Activated T-helper 1 cell treated with Interleukin-2 at 50 U/mL for 16 hours (primary cell): ENCODE measurements at places on chromosomes 12 and 14.

GRCh38 chr14:68379510-68380328 is 413.1 kb downstream of the ZFP36L1 start:
- peak; percentile 4 for DNase-seq

DNA sequence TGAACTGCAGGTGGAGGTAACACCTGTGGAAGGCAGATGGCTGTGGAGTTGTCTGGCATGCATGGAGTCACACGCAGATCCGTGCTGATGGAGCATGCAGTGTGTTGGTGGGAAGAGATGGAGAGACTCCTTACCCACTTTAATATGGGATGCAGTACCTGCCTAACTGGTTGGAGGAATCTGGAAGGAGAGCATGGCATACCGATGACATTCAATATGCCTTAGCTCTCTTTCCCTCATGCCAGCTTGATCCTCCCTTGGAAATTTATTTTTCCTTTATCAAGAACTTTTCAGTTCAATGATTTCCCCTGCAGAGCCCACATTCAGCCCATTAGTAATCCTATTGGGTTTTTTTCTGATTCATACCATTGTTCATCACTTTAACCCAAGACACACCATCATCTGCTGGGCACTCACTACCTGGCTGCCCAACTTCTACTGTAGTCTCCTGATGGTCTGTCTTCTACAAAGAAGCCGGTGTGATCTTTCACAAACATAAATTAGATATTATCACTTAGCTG is 25.9 kb upstream of the NR2C1 start:
- DNase-seq = no peak

DNA sequence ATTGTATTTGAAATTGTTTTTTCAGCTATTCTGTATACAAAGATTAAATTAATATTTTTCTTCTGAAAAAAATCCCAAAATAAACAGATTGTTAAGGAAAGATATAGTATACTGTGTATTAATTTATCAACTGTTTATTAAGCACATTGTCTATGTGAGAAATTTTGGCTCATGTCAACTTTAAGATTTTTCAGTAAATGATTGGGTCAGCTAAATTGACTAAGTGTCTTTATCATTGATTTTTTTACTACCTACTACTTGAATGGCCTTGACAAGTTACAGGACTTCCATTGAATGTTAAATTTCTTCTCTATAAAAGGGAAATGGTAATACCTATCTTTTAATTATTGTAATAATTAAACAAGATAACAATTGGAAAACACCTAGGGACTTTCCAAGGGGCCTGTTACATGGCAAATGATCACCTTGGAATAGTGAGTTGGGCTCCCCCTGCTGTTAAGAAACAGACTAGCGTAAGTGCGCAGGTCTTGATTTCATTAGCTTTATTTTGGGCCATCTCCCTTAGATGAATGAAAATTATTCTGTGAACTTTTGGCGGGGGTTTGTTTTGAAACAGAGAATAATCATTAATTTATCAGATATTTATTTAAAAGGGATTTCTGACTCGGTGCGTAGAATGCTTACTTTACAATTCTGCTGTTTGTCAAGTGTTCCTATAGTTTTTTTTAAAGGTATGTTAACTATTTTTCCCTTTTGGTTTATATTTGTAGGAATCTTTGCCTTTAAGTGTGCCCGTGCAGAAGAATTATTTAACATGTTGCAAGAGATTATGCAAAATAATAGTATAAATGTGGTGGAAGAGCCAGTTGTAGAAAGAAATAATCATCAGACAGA is 14.5 kb upstream of the CCT2 start:
- DNase-seq = peak; percentile 9

DNA sequence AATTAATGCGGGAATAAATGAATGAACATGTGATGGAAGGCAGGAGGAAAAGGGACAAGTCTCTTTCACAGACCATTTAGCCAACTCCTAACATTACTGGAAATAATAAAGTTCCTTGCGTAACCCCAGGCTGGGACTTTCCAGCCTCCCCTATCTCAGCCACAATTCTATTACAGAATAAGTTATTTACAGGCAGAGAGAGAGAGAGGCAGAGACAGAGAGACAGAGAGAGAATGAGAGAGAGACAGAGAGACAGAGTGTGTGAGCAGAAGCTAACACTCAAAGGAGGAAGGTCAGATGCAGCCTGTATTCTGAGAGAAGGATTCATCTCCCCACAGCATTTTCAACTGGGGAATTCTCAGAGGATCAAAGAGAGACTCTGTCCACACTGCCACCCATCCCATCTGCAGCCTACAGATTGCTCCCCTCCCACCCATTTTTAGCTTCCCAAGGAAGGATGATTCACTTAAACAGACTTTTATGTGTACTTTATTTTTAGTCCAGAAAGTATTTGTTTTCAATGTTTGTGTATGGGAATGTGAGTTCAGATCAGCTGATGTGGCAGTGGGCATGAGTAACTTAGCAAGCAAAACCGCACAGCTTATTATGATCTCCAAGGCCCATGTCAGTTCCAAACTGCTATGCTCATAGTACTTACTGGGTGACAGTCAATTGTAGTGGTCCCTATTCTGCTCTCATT is 165.7 kb downstream of the CAND1 start:
- DNase-seq = no peak

- DNase-seq = no peak
Observed at GRCh38 chr14:24880689-24881088, 169.3 kb downstream of the STXBP6 start.

GRCh38 chr14:85934886-85935254 is 404.9 kb downstream of the FLRT2 start:
- DNase-seq = no peak

DNA sequence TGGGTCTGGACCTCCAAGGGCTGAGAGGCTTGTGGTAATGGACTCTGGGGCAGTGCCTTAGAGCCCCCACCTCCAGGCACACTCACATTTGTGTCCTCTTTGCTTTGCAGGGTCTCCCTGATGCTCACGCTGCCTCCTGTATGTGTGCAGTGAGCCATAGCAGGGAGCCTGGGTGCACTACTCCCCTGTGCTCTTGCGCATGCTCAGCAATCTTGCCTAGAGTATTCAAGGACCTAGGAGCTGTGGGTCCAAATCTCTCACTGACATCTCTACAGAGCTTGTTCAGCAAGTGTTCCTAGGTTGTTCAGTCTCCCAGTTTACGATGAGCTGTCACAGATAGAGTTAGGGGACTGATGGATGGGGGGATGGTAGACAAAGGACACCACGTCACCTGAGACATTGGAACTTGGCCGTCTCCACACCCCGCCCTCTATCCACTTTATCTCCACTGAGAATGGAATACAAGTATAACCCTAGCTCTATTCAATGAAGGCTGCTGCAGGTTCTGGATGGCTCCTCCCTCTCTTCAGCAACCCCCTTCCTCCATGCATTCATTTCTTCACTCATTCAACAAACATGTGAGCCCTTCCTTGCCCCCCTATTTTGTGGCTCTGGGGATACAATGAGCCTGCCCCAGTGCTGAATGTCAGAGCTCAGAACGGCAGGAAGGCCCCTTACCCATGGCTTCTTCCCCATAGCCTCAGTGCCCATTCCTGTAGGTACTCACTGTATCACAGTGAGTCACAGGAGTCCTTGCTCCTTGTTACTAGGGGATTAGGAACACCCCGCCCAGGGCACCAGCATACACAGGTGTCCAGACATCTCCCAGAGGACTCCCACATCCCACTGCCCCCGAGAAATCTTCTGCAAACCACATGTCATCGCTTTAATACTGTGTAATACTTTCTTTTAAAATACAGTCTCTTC is 31.2 kb downstream of the FIGNL2 start:
- no peak for DNase-seq

GRCh38 chr14:96213871-96214465 is 9.3 kb downstream of the BDKRB2 start:
- no peak for DNase-seq

- no peak for DNase-seq
Observed at GRCh38 chr12:127295630-127296029, 971.3 kb upstream of the TMEM132C start.

DNA sequence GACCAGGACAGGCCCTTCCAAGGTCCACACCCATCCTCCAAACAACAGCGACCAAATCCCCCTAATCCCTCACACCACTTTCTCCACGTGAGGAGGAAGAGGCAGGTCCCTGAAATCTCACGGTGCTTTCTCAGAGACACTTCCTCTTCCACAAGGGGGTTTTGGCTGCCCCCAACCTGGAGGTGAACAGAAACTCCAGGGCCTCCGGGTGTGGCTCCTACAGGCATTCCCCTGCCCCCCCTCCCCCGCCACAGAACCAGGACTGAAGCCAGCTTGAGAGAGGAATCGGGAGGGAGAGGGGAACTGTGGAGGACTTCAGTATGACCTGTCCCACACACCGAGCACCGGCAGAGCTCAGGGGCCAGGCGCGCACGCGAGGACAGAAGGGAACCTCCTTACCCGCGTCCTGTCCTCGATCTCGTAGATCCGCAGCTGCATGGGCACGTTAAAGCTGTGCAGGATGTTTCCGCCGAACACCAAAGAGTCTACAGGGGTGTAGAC is 60.2 kb downstream of the KDM2B start:
- no peak for DNase-seq

DNA sequence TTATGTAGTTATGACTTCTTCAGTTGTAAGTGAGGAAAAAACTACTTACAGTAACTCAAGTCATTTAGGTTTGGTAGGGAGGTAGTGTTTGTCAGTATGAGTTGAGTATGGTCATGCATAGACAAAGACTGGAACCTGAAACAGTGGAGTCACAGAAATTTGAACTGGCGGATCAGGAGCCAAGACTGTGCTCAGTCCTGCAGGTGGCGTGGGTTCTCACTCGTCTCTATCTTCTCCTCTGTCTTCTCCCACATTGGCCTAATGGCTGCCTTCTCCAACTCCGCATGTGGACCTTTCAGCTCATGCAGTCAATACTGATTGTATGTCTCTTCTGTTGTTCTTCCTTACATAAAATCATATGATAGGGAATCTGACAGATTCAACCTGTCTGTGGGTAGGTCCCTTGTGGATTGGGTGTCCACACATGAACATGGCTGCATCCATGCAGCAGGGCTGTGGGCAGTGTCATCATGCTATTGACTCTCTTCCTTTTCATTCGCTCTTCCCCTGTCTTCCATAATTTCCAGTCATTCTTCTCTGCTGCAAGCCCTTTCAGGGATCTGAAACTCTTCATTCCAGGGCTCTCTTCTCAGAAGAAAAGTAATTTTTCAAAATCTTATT is 78.8 kb upstream of the NEDD1 start:
- no peak for DNase-seq

DNA sequence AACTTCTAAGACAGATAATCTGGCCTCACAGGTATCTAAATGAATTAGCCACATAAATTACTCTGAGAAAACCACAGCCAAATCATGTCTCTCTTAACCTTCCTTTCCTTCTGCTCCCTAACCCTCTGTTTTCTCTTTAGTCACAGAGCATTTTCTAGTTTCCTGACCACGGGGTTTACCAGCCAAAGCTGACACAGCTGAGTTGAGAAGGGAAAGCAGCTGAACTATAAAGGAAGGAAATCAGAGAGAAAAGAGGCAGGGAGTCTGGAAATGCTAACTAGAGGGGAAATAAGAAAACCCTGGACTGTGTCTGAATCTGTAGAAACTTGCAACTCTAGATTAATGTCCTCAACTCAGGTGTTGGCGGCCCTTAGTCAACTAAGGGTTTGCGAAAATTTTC is 24.4 kb downstream of the ANKS1B start:
- DNase-seq = no peak

DNA sequence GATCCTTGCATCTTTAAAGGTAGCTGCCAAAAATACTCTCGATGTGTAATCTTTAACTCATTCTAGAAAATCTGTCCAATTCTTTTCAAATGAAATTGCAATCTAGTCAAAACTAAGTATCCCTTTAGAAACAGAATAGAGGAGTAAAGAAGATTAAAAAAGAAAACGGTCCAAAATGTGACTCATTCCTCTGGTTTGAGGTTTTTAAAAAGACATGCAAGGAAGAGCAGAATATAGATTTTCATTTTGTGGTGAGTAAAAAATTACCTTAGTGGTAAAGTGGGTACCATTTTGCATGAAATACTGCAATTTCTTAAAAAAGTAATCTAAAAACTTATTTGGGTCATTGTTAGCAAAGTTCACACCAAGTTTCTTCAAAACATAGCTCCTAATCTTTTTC is 108.4 kb downstream of the BRMS1L start:
- DNase-seq = no peak

GRCh38 chr14:95098984-95099599 is 58.2 kb downstream of the DICER1 start:
- no peak for DNase-seq

GRCh38 chr12:108800591-108800990 is 56.8 kb downstream of the SSH1 start:
- no peak for DNase-seq

GRCh38 chr12:112482733-112483132 is 64.0 kb downstream of the PTPN11 start:
- DNase-seq = no peak

DNA sequence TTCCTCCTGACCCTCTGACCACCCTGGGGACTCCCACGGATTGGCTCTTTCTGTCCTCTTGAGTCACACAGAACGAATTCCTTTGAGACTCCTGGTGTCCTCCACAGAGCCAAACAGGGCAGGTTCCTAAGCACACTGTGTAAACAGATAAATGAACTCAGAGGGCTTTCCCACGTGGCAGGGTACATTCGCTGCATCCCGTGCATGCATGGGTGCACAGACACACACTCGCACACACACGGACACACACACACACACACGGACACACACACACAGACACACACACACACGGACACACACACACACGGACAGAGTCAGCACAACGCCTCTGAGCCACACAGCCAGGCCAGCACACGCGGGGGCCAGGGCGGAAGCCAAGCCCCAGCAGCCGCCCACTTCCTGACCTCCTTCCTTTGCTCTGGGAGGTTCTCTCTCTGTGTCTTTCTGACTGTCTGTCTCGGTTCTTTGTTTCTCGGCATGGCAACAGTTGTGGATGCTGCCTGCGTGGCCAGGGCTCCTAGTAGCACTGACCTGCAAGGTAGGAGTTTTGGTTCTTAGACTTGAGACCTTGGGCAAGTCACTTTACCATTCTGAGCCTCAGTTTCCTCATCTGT is 706 bp downstream of the CRACR2A start:
- DNase-seq = peak; percentile 46

GRCh38 chr12:60693019-60693626 is 1097.3 kb downstream of the SLC16A7 start:
- no peak for DNase-seq

DNA sequence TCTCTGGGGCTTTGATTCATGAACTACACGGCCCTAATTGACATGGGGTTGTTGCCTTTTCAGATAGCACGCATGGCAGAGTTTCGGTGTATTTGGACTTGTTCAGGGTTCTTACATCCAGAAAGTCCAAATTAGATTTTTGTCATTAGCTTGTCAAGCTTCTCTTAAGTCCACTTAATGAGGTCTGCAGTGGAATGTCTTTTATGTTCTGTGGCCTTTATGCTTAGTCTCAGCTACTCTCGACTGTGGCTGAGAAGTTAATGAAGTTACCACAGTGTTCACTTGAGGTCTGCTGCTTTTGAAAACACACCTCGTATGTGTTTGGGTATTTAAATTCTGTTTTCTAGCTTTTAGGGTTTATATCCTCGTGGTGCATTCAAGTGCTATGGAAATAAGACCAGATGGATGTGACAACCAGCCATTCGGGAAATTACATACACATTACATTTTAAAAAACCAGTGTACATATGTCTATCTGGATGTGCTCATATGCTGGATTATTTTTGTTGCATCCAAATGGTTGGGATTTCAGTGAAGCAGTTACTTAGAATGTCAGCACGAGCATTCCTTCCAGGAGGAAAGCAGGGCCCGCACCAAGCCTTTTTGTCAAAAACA is 80.2 kb downstream of the RMST start:
- DNase-seq = no peak

GRCh38 chr14:95261616-95262510 is 57.8 kb downstream of the CLMN start:
- DNase-seq = no peak

GRCh38 chr14:95663226-95663797 is 22.9 kb upstream of the TCL1B start:
- no peak for DNase-seq
